ENCODE measurements at places on chromosomes 4 and X. TPM values are rescaled to one million over a fixed set of nuclear protein-coding genes. Genes with fewer than 3 reads are reported as not detected.

Gene SPANXA2
- total RNA-seq: not detected

DNA sequence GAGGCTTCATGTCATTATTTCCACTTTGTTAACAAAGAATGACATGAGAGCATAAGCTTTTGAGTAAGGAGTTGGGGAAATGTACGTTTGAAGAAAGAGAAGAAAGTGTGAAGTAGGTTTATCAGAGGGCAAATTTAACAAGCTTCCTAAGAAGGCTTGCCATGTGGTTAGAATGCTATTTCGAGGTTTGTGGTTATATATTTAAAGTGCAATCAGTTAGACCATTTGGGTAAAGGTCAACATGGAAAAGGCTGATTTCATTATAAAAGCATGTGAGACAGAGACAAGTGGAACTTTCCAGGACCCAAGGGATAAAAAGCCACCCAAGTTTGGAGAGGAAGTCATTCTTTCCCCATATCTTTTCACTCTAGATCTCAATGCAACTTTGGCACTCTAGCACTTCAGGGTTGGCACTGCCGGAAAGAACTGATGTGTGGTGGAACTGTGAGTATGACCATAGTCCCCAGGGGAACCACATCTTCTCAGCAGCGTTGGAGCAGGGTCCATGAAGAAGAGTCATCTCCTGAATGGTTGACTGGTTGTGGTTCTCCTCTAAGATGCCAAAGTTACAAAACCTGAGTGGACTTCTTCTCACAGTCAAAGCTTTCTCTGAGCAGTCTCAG lies 529.9 kb downstream of the MID1IP1 start:
- no peak for DNase-seq

Gene CDX4
- not detected for total RNA-seq

DNA sequence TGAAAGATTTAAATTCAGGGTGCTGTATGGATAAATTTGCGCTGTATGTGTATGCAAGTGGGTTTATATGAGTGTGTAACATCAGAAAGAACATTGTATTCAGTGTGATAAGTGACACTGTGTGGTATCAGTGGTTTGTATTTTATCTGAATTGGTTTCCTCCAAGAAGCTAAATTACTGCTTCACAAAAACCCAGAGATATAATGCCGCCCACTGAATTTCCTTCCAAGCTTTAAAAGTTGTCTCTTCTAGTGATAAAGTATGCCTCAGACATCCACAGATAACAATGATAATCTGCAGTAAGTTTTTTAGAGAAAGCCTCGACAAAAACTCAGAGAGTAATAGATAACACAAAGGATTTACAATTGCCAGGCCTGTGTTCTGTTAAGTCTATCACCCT lies 710.6 kb upstream of the HS3ST1 start:
- DNase-seq: no peak

GRCh38 chr4:188812644-188813043 lies 673.4 kb downstream of the TRIML1 start:
- no peak for DNase-seq

Data from Caki2 (cell line).